ENCODE measurements at places on chromosomes 4 and X.

DNA sequence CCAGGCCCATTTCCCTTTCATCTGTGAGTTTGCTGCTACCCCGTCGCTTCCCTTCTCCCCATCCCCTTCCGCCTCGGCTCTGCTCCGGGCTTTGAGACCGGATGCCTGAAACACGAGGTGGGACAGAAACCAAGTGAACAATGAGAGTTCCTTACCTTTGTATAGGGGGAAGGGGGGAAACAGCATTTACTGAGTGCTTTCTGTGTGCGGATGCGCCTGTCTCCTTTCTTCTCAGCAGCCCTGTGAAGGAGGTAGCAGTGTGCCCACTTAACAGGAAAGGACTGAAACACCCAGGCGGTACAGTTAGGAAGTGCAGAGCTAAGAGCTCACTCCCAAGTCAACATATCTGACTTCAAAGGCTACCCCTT lies 43.2 kb upstream of the TMSB15B start:
- DNase-seq: no peak

GRCh38 chr4:141851246-141851891 lies 215.0 kb downstream of the IL15 start:
- no peak for DNase-seq

DNA sequence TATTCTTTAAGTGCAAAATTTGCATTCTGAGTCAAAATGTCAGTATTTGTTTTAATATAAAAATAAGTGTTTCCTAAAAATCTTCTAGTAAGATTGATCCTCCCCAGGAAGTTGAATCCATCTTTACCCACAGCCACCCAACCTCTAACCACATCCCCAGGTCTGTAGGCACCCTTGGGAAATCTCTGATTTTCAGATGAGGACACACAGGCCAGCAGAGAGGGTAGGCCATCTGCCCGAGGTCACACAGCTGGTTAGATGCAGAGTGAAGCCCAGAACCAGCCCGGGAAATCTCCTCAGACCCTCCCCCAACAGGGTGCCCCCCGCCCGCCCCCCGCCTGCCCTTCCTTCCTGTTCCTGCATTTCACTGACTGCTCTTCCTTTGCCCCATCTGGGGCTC lies 277.5 kb downstream of the FBXW7 start:
- no peak for DNase-seq

DNA sequence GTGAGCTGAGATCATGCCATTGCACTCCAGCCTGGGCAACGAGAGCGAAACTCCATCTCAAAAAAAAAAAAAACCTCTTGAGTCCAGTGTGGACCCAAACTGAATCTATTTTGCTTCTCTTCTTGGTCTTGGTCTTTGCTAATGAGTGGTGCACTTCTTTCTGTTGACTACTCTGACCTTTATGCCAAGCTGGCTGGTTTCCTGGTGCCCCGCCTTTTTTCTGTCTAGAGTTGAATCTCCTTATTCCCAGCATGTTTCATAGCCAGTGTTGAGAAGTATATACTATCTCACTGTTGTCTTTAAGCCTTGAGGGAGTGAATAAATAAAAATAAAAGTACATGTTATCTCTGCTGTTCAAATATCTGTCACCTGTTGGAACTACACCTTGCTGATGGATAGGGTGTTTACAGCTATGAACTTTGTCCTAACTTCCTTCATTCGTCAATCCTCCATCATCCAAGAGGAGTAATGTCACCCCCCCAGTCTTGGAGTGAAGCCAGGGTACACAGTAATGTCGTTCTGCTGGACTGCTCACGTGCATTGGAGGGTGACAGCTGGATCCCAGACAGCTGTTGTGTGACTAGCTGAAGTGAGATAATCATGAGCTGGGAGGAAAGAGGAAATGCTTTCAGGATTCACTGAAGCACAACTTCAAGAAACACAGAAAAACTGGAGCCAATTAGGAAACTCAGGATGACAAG lies 99.3 kb upstream of the PRKG2 start:
- no peak for DNase-seq

- DNase-seq: no peak
These were observed 44.7 kb downstream of the SLC10A7 start for GRCh38 chr4:146477054-146477453.

Measured in cardiac septum (tissue), 1 donor.